D721Med (cell line): ENCODE measurements at places on chromosomes 2 and 18.

GRCh38 chr2:191999101-191999841 is 152.4 kb upstream of the CAVIN2 start:
- no peak for DNase-seq

DNA sequence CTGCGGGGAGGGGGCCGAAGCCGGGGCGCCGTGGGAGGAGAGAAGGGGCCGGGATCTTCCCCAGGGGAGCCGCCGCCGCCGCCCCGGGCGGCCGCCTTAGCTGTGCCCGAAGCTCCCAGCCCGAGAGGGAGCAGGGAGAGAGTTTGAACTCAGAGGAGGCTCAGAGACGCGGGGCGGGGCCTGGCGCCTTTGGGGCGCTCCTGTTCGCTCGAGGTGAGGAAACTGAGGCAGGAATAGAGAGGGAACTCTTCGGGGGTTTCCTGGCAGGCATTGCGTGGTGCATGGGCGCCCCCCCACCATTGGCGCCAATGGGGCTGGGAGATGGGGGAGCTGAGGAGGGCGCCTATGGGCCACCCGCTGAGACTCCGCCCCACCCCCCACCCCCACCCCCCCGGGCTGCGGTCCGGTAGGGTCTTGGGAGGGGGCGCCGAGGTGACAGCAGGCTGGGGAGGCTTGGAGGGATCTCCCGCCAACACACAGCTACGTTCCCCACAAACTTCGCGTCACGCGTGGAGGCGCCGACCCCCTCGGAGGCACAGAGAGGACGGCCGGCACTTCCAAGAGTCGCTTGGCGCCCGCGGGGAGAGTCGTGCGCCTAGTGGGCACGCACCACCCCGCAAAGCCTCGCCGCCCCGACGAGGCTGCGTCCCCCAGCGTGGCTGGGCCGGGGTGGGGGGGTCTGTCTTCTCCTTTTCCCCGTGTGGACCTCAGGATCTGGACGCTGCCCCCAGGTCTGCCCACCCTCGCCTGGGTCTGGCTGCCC is 680 bp downstream of the CTDSP1 start:
- no peak for DNase-seq

DNA sequence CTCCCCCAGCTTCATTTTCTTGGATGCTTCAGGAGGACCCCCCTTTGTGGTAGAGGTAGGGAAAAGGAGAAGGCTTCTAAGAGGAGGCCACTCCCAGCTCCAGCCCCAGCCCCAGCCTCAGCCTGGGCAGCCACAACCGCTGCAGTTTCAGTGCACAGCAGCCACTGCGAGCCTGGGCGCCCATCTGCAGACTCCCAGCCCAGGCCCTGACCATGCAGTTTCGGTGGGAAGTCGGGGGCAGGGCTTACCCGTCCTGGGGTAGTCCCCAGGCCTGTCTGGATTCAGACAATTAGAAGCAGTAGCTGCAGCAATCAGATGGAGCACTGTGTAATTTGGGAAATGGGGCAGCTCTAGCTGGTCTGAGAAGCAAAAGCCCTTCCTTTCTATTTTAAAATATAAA is 28.6 kb downstream of the ITM2C start:
- no peak for DNase-seq

DNA sequence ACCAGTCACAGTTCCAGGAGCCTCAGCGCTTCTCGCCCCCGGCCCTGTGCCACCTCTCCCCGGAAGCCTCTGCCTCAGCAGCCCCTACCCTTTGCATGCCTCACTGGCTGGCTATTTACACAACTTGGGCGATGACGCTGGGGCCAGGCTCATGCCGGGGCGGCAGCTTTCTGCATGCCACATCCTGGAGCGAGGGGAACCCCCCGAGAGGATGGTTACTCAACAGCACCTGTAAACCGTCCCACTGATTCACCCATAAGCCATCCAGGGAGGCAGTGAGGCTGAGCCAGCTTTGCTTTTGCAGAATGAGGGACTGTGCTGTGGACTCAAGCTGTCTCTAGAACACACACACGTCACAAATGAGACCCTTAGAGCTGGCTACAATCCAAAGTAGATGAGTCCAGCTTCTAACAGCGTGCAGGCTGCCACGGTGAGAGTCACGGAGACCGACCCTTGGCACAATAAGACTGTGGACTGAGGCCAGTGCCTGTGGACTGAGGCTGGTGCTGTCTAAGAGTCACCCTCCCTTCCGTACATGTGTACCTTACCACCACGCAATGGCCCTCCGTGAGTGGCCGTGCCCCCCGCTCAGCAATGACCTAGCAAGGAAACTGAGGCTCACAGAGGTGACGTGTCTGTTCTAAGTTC is 45.6 kb upstream of the ODC1 start:
- no peak for DNase-seq

GRCh38 chr18:76487782-76488181 is 7.3 kb downstream of the ZNF516 start:
- DNase-seq = no peak

DNA sequence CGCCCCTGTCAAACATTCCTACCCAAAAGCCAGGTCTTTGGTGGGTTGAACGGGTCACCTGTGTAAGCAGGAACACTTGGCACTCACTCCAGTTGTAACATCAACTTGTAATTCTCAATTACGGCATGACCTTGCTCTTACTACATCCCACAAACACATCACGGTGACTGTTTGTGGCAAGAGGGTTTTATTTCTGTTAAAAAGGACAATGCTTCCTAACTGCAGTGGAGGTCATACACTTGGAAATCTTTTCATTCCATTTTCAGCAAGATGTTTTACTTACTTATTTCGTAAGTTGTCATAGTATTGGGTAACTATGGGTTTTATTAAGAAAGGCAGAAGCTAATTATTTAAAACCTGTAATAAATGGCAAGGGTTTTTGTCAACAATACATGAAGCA is 126.1 kb downstream of the ZNF516 start:
- no peak for DNase-seq
